ENCODE measurements at places on chromosomes 16 and 17. TPM values are rescaled to one million over a fixed set of nuclear protein-coding genes. Genes with fewer than 3 reads are reported as not detected.
A peak's percentile ranks its signal among the peaks of the same experiment; 100 is the strongest.

DNA sequence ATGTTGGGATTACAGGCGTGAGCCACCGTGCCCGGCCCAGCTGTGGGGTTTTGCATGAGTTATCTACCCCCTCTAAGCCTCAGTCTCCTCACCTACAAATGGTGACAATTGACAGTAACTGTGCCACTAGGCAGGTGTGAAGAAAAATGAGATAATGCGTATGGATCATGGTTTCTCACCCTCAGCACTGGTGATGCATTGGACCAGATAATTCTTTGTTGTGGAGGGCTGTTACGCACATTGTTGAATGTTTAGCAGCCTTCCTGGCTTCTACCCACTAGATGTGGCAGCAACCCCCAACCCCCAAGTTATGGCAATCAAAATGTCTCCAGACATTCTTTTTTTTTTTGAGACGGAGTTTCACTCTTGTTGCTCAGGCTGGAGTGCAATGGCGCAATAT is 9.0 kb upstream of the HAPSTR1 start:
- H3K27me3 ChIP-seq: no peaks in the 10 kb centered on the region
- no peak for DNase-seq

- H3K27ac ChIP-seq: no peak overlapping the region
- H3K4me1 ChIP-seq: peaks cover 14% of the 10 kb centered on the region
- no peak overlapping the region for H3K4me3 ChIP-seq
- no peak for DNase-seq
Observed at GRCh38 chr17:57366177-57366557, 109.8 kb downstream of the MSI2 start.

- H3K36me3 ChIP-seq: no peaks in the 10 kb centered on the region
- no peak overlapping the region for H3K4me3 ChIP-seq
- H3K4me1 ChIP-seq: peaks cover 10% of the 10 kb centered on the region
- H3K27ac ChIP-seq: no peak overlapping the region
Observed at GRCh38 chr17:63490329-63490728, 13.5 kb downstream of the ACE start.

- no peak overlapping the region for H3K4me3 ChIP-seq
- H3K27me3 ChIP-seq: no peaks in the 10 kb centered on the region
- peaks cover 3% of the 10 kb centered on the region for H3K4me1 ChIP-seq
- DNase-seq: no peak
- no peak overlapping the region for H3K27ac ChIP-seq
- H3K36me3 ChIP-seq: no peaks in the 10 kb centered on the region
Observed at GRCh38 chr17:56876766-56877179, 37.1 kb downstream of the TRIM25 start.

GRCh38 chr17:76385892-76386786 is 1.7 kb downstream of the SPHK1 start:
- no peaks in the 10 kb centered on the region for H3K27me3 ChIP-seq
- H3K4me1 ChIP-seq: peaks cover 29% of the 10 kb centered on the region
- no peak overlapping the region for H3K27ac ChIP-seq
- peak; percentile 89 for DNase-seq

GRCh38 chr16:87982581-87983041 is 31.4 kb downstream of the BANP start:
- peaks cover 52% of the 10 kb centered on the region for H3K36me3 ChIP-seq
- DNase-seq: no peak
- no peak overlapping the region for H3K4me3 ChIP-seq
- H3K27me3 ChIP-seq: no peaks in the 10 kb centered on the region
- no peak overlapping the region for H3K27ac ChIP-seq

GRCh38 chr16:69526831-69527655 is 38.7 kb upstream of the NFAT5 start:
- H3K27me3 ChIP-seq: no peaks in the 10 kb centered on the region
- DNase-seq: no peak
- H3K27ac ChIP-seq: no peak overlapping the region
- H3K36me3 ChIP-seq: no peaks in the 10 kb centered on the region
- H3K4me1 ChIP-seq: peaks cover 5% of the 10 kb centered on the region
- no peak overlapping the region for H3K4me3 ChIP-seq

- no peak overlapping the region for H3K4me3 ChIP-seq
- no peak overlapping the region for H3K27ac ChIP-seq
- DNase-seq: no peak
- H3K27me3 ChIP-seq: no peaks in the 10 kb centered on the region
- H3K36me3 ChIP-seq: no peaks in the 10 kb centered on the region
Observed at GRCh38 chr17:82600731-82601446, 47.4 kb downstream of the WDR45B start.

DNA sequence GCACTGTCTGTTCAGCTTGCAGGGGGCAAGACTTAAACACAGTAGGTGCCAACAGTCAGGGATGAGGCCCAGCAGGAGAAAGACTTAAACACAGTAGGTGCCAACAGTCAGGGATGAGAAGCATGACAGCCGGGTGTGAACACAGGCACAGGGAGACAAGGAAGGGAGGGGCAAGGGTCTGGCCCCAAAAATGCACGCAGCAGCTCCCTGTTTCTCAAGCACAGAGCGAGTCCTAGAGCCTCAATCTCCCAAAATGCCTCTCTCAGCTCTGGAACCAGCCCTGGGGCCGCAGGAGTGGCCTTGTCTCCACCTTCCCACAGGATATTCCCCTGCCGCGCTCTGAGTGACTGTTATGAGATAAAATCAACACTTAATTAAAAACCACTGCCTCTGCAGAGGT is 66.4 kb downstream of the DYNLRB2 start:
- no peak overlapping the region for H3K27ac ChIP-seq
- no peaks in the 10 kb centered on the region for H3K36me3 ChIP-seq
- no peak overlapping the region for H3K4me3 ChIP-seq

GRCh38 chr16:10240854-10241613 is 58.8 kb upstream of the GRIN2A start:
- H3K27me3 ChIP-seq: no peaks in the 10 kb centered on the region
- no peaks in the 10 kb centered on the region for H3K36me3 ChIP-seq
- no peak overlapping the region for H3K27ac ChIP-seq
- no peak for DNase-seq

Gene ATP6V0C
- 395 TPM for polyA plus RNA-seq

Gene TTLL6
- polyA plus RNA-seq: not detected

Gene MSLN
- polyA plus RNA-seq: not detected

Measured in B cell (primary cell).